ENCODE measurements at places on chromosomes 1 and 21.
A peak's percentile ranks its signal among the peaks of the same experiment; 100 is the strongest.

DNA sequence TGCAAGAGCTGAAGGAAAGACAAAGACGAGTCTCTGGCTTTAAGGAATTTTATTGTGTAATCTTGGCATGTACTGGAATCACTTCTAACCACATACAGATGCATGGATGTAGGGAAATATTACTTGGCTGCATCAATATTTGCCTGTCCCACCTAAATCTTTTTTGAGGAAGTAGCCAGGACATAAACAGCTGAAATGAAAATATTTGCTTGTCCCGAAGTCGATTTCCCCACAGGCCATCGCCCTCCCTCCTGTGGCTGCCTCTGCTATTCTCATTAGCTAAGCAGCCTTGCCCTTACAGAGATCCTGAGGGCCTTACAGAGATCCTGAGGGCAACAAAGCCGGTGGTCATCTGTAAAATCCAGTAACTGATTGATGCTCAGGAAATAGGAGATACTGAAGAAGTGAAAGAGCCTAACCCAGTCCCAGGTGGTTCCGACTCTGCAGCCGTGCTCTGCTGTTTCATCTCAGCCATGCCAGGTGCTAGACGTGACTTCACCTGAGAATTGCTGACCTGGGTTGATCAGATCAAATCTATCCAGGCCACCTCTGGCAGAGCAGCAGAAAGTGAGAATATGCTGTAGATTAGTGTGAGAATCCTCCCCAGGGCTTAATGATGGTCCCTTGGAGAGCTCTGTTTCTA, 25.5 kb downstream of the MAN1C1 start:
- no peak for DNase-seq

DNA sequence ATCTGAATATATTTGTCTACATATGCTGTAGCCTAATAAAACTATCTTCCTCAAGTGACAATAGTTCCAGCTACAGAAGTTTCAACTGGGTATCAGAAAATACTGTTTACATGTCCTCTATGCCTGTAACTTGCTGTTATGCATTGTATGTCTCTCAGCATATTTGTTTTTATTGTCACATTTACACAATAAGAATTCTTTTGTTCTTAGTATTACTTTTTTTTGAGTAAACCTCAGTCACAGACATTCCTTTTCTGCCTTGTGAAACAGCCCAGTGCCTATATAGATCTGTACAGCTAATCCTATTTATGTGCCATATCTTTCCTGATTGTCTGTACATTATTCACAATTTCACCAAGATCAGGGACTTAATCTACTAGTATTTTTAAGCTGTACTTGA, 565.2 kb downstream of the NEGR1 start:
- DNase-seq: no peak

DNA sequence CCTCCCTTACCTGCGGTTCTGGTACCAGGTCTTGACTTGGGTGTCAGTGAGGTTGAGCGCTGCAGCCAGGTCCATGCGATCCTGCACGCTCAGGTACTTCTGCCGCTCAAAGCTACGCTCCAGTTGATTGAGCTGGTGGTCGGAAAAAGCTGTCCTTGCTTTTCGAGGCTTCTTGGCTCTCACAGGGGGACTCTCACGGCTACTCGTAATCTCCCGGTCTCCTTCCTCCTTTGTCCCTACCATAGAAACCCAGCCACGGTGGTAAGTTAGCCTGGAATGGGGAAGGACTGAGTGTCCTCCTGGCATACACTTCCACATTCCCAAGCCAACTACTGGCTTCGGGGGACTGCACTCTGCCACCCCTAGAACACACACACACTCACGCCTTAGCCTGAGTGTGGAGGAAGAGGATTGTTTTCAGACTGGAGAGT, 2.6 kb downstream of the BARHL2 start:
- no peak for DNase-seq

DNA sequence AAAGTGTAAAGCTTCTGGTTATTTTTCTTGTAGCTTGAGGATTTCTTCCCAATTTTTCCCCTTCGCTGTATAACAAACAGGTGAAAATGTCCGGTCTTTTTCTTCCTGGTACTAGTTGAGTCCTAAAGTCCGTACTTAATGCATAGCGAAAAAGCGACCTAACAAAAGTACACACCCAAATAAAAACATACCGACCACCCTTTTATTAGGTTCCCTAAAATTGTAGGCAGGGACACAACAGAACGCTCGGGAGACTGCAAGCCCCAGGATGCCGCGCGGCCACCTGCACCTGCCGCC, 281 bp upstream of the BTF3L4 start:
- no peak for DNase-seq

DNA sequence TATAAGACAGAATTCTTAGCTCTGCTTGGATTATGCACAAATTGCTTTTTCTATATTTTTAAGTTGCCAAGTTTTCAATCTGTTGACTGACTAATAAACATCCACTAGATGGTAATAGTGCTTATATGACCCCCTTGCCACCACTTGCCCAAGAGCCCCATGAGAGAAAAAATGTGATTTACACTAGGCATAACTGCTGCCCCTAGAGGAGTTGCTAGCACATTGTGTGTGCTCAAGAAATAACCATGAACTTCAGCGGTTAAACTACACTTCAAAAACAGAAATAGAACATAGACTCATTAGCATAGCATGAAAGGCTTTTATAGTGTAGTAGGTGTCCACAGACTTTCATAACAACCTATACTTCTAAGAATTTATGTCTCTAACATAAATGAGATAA, 61.4 kb downstream of the BRINP3 start:
- no peak for DNase-seq

DNA sequence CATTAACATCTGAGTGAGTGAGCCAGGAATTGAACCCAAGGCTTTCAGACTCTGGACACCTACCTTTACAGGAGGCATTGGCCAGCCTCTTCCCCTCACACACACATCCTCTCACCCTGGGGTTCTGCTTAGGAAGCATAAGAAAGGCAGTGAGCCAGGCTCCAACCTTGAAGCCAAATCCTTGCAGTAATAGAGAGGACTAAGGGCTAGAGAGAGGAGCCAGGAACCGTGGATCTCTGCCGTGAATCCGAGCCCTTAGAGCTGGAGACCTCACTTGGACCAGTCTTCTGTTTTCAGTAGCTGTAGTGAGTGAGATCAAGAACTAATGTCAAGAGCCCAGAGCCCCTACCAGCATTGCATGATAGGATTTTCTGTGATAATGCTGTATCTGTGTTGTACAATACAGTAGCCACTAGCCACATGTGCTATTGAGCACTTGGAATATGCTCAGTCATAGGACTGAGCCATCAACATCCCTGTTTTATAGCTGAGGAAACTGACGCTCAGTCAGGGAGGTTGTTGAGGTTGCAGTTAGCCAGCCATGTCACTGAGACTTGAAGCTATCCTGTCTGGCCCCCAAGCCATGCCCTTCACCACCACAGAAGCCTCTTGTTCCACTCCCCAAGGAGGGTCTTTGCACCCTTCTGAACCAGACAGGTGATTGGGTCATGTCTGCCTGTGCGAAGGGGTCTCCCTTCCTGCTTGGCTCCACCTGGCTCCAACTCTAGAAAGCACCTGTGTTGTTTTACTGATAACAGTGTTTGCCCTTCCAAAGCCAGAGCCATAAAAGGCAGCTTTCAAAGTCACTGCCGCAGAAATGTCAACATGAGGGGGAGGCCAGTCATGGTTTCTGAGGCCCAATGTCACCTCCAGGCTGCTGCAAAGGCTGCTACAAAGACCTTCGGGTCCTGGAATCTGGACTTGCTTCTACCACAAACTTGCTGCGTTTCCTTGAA, 101.1 kb upstream of the JUN start:
- DNase-seq: no peak

GRCh38 chr1:3183411-3183810, 114.4 kb downstream of the PRDM16 start:
- DNase-seq: no peak

- DNase-seq: no peak
Measured at GRCh38 chr1:175576865-175577264, 166.5 kb downstream of the TNR start.

- DNase-seq: no peak
Measured at GRCh38 chr1:63033211-63033610, 249.3 kb downstream of the ATG4C start.

DNA sequence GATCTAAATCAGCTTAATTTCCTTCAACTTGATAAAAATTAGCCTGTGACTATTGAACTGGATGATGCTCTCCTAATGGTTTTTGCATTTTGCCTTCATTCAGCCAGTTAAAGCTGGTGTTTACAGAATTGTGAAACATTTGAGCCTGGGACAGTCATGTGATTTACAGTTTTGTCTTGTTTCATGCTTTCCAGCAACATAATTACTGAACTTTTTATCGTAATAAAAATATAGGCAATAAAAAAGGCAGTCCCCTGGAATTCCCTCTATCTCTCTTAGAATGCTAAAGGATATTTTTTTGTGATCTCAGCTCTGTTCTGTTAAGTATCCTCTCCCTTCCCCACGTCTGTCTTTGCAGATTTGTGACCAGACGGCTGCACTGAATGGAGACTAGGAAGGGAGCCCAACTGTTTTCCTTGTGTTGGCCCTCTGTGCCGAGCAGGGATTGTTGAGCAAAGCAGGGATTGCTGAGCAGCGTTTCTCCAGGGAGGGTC, 70.3 kb upstream of the RGL1 start:
- DNase-seq: no peak

DNA sequence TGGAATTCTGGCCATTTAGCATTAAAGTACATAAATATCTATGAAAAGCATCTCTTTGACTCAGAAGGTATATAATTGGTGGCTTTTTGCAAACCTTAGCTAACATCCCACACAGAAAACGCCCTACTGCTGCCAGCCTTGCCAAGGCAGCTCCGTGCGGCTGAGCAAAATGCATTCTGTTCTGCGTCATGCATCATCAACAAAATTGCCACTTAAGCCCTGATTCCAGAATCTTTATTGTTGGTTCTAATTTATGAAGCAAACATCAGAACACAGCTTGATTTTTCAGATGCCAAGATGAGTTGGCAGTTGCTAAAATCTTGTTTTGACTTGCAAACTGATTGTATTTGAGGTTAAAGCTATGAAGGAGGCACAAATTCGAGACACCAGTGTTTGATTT, 314.9 kb upstream of the DEPDC1 start:
- DNase-seq: no peak

DNA sequence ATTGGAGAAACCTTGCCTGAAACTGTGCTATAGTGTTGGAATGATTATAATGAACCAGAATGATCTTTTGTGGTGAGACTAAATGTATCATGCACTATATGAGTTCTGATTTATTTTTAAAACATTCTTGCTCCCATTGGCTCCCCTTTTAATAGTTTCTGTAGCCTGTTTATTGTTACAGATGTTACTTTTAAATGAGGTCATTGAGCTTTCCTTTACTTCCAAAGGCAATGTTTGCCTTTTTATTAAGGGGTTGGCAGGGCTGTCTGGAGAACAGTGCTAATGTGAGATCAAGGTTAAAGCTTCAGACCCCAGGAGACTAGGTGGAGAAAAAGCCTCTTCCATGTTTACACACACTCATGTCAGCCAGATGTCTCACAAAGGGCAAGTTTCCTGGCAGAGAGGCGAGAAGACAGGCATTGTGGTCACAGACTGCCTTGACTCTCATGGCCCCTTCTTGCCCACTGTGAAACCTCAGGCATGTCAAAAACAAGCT, 120.6 kb upstream of the RAVER2 start:
- DNase-seq: no peak

GRCh38 chr1:64823691-64824476, 79.0 kb downstream of the RAVER2 start:
- peak; percentile 40 for DNase-seq

DNA sequence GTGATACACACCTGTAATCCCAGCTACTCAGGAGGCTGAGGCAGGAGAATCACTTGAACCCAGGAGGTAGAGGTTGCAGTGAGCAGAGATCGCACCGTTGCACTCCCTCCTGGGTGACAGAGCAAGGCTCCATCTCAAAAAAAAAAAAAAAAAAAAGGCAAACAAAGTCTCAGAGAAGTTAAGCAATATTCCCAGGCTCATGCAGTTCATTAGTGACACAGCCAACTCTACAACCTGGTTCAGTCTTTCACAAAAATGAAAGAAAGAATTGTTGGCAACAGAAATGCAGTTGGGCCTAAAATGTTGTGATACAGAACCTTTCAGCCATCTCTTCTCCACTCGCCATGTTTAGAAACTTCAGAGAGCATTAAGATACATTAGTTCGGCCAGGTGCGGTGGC, 242.1 kb downstream of the LTN1 start:
- no peak for DNase-seq

- no peak for DNase-seq
Measured at GRCh38 chr1:152000964-152001630, 7.4 kb upstream of the S100A10 start.

DNA sequence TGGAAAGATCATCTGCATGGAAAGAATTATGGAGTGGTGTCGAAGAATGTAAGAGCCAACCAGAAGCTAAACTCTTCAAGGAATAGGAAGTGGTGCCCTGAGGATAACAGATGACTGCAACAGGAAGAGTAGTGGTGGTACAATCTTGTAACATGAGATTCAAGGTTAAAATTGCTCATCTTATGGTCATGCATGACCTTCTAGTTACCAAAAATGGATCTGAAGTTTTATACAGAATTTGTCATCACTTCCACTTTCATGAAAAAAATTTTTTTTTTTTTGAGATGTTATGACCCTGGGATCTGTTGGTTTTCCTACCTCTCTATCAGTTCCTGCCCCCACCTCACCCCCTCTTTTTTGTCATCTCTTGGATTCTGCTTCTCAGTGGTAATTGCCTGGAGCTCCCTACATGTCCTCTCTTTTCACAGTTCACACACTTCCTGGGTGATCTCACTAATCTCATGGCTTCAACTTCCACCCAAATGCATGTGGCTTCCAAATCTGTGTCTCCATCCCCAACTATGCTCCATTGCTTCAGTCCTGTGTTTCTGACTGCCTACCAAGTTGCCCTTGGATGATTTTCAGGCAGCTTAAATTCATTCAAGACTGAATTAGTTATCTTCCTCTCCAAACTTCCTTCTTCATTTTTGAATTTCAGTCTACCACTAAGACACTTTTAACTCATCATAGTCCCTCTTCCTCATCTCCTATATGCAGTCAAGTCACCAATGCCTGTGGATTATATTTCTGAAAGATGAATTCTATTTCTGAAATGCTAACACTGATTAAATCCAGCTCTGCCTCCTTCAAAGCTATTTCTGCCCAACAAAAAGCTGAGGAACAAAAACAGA, 48.4 kb downstream of the SLAMF6 start:
- DNase-seq: no peak

DNA sequence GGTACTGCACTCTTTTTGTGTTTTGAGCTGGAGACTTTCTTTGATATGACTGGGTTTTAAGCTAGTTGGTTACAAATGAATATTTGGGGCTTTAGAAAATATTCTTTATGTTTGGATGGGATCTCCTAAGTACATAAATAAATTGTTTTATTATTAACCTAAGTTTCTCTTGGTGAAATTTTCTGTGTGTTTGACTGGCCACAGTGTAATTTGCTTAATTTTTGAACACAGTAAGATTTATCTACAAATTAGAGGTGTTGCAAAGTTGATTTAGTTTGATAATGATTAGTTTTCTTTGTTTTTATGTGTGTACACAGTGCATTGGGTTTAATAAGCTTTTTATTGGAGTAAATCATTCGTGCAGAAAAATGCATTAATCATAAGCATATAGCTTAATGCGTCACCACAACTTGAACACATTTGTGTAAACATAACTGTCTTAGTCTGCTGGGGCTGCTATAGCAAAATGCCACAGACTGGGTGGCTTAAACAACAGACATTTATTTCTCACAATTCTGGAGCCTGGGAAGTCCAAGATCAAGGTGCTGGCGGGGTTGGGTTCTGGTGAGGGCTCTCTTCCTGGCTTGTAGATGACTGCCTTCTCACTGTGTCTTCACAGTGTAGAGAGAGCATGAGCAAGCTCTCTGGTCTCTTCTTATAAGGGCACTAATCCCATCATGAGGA, 17.4 kb upstream of the SLC6A9 start:
- no peak for DNase-seq

GRCh38 chr1:3664700-3665375, 12.5 kb downstream of the TP73 start:
- DNase-seq: peak; percentile 38
